ENCODE measurements at places on chromosomes 16 and 17.

GRCh38 chr17:15973834-15974233, 25.7 kb downstream of the ZSWIM7 start:
- no peak for DNase-seq

DNA sequence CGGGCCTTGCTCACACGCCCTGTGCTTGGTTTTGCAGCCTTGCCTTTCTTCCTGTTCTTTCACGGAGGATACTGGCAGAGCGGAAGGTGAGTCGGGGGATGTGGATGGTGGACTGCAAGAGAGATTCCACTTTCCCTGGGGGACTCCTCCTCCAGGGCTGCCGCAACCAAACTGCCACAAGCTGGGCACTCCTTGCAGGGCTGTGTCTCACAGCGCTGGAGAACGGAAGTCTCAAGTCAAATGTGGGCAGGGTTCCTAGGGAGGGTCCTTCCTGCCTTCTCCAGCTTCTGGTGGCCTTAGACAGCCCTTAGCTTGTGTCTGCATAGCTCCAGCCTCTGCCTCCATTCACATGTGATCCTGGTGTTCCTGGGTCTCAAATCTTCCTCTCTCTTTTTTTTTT, 11.4 kb upstream of the BIRC5 start:
- DNase-seq, result no peak

- no peak for DNase-seq
Observed at GRCh38 chr16:9399573-9399972, 308.1 kb downstream of the HAPSTR1 start.

DNA sequence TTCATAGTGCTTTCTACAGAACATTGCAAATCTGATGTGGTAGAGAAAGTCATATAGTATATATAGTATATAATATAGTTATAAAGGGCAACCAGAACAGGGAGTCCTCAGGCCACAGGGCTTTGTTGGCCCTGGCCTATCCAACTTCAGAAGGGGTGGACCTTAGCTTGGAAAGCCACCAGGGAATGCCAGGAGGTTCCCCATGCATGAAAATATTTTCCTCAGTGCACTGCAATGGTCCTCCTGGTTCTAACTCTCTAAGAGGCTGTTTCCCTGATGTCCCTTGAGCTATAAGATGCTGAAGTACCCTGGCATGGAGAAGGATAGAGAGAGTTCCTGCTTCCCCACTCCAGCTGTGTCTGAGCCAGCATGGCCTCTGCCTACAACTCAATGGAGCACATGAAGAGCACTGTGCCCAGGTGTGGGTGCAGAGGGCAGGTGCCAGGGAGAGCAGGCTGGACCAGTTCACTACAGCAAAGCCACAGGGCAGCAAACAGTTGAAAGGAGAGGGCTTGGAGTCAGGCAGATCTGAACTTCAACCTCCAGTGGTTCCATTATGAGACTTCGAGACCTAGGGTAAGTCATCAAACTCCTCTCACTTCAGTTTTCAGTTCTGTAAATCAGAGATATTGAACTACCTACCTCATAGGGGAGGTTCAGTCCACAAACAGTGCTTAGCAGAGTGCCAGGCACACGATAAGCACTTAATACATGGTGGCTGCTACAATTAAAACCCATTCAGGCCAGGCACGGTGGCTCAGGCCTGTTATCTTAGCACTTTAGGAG, 183.1 kb downstream of the SALL1 start:
- DNase-seq, result no peak

DNA sequence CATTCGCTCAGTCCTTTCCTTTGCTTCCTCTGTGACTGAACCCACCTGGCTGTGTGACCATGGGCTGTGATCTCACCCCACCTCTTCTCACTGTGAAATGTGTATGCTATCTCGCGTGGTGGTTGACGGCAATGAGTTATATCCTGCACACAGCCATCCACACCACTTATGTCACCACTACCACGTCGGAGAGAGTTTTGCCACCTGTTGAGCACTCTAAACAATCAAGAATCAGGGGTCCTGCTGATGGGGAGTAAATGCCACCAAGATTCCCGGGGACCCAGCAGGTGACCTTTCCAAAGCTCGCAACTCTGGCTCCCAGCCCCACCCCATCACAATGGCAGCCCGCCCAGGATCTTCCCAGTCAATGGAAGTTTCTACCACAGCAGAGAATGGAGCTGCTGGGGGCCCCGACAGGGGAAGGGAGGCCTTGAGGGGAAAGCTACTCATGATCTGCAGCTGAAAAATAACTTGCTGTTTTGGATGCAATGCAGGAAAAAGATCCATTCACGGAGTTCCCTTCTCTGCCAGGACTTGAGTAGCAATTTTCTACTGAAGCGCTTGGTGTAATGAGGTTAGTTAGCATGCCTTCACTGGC, 26.2 kb upstream of the RCVRN start:
- DNase-seq, result no peak

DNA sequence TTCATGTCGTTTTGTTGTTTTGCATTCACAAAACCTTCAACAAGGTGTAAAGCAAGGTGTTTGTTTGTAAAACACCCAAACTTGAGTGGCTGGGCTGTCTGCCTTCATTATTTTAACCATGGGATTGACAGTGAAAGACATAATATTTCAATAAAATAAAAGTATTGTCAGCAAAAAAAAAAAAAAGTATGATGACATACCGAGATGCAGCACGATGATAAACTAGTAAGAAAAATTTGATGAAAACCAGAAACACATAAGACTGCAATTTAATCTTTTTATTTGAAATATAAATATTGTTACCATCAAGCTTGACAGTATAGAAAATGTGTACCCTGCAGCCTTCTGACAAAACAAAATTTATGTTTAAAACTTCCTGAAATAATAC, 419.3 kb upstream of the DYNLRB2 start:
- no peak for DNase-seq
